M059J (cell line): ENCODE measurements at places on chromosomes 6 and 20. TPM values are rescaled to one million over a fixed set of nuclear protein-coding genes. Genes with fewer than 3 reads are reported as not detected.

- DNase-seq = peak; percentile 23
These were observed 63.6 kb downstream of the SSR1 start for GRCh38 chr6:7249391-7249790.

DNA sequence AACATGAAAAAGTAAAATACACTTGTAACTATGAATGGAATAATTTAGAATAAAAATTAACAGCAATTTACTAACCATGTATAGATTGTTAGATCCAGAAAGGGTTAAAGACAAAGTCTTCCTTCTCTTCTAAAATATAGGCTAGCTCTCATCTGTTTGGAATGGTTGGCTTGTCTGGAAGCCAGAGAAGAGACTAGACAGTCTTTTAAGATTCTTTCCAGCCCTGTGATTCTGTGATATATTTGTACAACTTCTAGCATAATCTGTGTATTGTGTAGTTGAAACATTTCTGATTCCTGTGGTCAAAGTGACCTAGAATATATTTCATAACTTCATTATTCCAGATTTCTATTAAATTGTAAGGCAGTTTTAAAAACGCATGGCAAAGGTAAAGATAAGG is 196.6 kb downstream of the UST start:
- DNase-seq = no peak

DNA sequence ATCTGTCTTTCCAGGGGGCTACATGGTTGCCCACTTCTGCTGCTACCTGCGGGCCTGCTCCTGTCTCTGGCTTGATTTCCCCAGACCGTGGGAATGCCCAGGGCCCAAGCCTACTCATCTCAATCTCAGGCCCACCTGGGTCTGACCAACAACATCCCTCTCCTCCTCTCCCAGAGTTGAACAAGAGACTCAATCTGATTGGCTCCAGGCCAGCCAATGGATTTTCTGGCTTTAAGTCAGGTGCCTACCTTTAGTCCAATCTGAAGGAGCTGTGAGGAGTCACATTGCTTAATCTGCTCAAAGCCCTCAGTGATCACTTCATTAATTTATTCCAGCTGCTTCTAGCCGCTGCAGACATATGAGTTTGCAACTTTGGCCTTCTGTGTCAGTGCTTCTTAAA is 162.4 kb upstream of the KCNG1 start:
- DNase-seq = no peak

GRCh38 chr6:45500924-45501816 is 123.4 kb upstream of the SUPT3H start:
- no peak for DNase-seq

DNA sequence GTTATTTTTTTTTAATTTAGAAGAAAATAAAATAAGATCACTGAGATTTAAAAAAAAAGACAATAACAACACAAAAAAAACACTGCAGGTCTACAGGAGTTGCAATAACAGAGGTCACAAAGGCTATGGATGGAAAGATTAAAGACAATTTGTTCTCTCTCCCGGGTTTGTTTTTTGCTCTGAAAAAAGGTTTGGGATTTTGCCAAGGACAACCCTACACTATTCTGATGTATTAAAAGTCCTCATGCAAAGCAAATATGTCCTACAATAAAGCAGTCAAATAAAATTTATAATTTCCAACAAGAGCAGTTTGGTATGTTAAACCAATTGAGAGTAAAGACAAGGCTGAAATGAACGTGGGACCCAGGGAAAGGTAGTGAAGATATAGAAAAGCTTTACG is 55.6 kb downstream of the PTPRK start:
- DNase-seq = no peak

- peak; percentile 45 for DNase-seq
These were observed 425.9 kb upstream of the RNF217 start for GRCh38 chr6:124536157-124536841.

DNA sequence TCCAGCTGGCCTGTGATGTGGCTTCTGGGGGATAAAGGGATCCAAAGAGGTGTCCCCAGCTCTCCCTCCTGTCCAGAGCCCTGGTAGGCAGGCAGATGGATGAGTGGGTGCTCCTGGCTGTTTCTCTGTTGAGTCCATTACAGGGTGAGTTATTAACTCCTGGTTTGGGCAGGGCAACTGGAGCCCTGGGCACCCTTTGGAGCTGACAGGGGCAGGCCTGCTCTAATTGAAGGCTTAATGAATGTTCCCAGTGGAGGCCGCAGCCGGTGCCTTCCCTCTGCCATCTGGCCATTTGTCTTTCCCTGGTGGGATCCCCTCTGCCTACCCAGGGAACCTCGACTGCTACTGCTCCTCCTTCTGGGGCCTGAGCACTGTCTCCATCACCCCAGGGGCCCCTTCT is 44.7 kb upstream of the MLN start:
- DNase-seq = no peak

Gene PRICKLE4
- total RNA-seq = 0.12 and 0.30 TPM in 2 replicates

GRCh38 chr6:113562248-113562647 is 294.9 kb upstream of the MARCKS start:
- no peak for DNase-seq

DNA sequence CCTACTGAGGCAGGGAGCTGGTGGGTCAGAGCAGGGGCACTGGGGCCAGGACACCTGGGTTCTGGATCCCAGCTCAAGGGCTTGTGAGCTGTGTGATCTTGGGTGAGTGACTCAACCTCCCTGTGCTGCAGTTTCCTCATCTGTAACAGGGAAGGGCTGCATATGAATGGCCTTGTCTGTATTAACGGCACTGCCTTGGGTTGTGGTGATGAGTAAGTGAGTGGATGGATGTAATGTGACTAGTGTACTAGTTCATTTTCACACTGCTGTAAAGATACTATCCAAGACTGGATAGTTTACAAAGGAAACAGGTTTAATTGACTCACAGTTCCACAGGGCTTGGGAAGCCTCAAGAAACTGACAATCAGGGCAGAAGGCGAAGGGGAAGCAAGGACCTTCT is 233.5 kb downstream of the TAF4 start:
- no peak for DNase-seq

DNA sequence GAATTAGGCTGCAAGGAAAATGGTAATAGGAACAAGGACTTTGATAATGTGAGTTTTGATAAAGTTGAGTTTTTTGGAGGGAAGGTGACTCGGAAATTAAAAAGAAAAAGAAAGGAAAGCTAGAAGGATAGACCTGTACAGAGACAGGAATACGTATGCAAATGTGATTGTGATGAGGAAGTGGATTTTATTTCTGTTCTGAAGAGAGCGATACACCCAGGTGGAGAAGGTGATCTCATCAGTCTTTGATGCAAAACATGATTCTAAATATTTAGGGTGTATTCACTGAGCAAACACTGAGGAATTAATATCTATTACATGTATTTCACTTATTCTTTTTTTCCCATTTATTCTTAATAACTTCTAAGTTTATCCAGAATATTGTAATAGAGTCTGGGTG is 9.2 kb upstream of the PLEKHG1 start:
- DNase-seq = no peak

- DNase-seq = no peak
These were observed 63.3 kb upstream of the TAB2 start for GRCh38 chr6:149254253-149254652.

Gene RGS17
- total RNA-seq = 1.2 and 1.3 TPM in 2 replicates

Gene ARHGAP40
- total RNA-seq = 0.64 TPM in 1 of 2 replicates, not detected in the other

Gene NSFL1C
- total RNA-seq = 69.2 and 85.5 TPM in 2 replicates

DNA sequence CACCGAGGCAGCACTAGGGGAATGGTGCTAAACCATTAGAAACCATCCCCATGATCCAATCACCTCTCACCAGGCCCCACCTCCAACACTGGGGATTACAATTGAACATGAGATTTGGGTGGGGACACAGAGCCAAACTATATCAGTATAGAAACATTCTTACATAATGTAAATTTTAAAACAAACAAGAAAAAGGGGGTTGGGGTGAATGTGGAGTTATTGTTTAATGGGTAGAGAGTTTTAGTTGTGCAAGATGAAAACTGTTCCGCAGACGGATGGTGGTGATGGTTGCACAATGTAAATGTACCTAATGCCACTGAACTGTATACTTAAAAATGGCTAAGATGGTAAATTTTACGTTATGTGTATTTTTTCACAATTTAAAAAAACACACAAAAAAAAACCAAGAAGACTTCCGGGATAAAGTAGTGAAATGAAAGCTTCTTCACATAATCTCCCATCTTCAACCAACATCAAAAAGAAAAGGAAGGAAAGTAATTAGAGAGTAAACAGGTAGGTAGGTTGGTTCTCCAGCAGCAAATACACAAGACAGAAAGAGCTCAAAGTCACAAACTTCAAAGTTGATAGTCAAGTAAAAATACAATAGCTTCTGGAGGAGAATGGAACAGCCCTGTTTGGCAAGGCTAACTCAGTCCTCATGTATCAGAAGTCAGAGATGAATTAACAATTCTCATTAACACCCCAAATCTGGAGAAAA is 16.3 kb downstream of the RARS2 start:
- no peak for DNase-seq

Gene JAG1
- total RNA-seq = 10.9 and 14.8 TPM in 2 replicates

Gene DEF6
- 0.44 and 0.57 TPM in 2 replicates for total RNA-seq

GRCh38 chr6:89298680-89299465 is 16.2 kb downstream of the GABRR2 start:
- peak; percentile 54 for DNase-seq

- DNase-seq = no peak
These were observed 24.7 kb upstream of the GFOD1 start for GRCh38 chr6:13511913-13512717.

DNA sequence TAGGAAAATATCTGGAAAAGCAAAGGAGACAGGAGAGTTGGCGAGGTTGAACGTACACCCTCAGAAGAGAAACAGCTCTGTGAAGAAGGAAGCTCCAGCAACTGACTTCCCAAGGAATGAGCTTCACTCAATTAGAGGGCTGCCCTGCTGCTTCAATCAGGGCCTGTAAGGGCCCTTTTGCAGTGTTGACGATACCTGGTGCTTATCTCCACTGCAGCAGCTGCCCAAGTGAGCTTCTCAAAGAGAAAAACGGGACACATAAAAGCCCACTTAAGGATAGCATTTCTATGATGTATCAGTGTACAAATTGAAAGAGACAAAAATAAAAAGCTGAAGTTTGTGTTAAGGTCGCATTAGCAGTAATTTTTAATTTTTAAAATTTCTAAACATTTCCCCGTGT is 16.4 kb downstream of the SEC63 start:
- DNase-seq = no peak

Gene PXDC1
- 75.3 and 89.8 TPM in 2 replicates for total RNA-seq

Gene OR2B6
- 0.15 and 0.27 TPM in 2 replicates for total RNA-seq

GRCh38 chr6:3788408-3789017 is 37.0 kb upstream of the PXDC1 start:
- DNase-seq = no peak

GRCh38 chr20:41125530-41126457 is 11.5 kb upstream of the PLCG1 start:
- no peak for DNase-seq

Gene FERMT1
- total RNA-seq = 2.0 and 2.2 TPM in 2 replicates
